Stimulated activated CD8-positive, alpha-beta memory T cell treated with anti-CD3 and anti-CD28 coated beads, Interleukin-4, amount 100 ng/mL, for 4 hours (primary cell): ENCODE measurements at places on chromosomes 5 and 9.

DNA sequence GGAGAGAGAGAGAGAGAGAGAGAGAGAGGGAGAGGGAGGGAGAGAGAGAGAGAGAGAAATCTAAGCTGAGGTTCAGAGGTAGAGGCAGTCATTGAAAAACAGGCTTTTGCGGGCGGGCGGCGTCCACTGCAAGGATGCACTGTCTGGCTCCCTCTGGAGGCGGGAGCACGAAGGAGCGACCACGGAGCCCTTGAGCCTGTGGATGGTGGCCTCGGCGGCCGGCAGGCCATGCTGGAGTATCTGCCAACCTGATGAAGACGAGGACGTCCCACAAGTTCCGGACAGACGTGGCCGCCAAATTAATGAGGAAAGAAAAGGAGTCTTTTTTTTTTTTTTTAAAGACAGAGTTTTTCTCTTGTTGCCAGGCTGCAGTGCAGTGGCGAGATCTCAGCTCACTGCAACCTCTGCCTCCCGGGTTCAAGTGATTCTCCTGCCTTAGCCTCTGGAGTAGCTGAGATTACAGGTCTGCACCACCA lies 2.2 kb upstream of the CCDC125 start:
- peak; percentile 34 for DNase-seq

DNA sequence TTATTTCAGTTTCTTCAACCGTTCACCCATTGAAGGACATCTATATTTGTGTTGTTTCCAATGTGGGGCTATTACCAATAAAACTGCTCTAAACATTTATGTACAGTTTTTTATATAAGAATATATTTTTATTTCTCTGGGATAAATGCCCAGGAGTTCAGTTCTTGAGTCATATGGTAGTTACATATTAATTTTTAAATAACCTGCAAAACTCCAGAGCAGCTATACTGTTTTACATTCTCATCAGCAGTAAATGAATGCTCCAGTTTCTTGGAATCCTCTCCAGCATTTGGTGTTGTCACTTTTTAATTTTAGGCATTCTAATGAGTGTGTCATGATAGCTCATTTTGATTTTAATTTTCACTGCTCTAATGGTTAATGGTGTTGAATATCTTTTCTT lies 36.2 kb downstream of the CDK7 start:
- no peak for DNase-seq

GRCh38 chr5:1415059-1415425 lies 30.2 kb downstream of the SLC6A3 start:
- no peak for DNase-seq

DNA sequence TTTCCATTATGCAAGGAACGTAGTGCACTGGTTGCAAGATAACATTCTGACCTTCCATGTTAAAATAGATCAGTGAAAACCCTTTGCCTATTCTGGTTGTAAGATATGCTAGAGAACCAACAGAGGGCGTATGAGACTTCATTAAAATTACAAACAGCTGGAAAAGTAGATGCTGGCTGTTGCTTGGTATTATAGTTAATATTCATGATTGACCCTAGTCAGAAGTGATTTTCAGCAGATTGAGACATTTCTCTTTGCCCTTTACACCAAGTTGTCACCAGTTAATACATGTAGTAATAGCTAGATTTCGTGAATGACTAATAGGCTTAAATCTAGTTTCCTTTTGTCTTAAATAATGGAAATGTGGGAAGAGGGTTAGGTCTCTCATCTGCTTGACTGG lies 13.8 kb upstream of the FGF18 start:
- no peak for DNase-seq

DNA sequence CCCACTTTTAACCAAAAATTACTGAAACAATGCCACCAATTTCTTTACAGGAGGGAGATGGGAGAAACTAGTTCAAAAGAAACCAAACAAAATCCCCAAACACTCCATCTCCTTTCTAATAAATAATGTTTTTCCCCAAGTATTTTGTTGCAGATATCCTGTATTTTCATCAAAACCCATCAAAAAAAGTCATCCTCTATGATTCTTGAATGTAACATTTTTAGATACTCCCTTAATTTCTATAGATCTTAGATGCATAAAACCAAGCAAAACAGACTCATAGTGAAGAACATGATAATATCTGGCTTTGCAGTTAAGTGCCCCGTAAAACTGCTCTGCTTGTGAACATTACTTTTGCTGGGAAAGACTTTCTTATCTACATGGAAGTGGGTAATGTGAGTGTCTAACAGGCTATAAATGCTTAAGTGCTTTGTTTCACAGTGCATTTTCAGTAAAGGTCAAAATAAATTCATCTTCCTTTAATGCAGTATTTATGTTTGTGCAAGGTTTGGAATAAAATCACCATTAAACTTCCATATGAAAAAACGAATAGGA lies 77.3 kb upstream of the TBCA start:
- DNase-seq, result no peak

GRCh38 chr9:113568571-113569321 lies 105.2 kb downstream of the RGS3 start:
- DNase-seq, result no peak

DNA sequence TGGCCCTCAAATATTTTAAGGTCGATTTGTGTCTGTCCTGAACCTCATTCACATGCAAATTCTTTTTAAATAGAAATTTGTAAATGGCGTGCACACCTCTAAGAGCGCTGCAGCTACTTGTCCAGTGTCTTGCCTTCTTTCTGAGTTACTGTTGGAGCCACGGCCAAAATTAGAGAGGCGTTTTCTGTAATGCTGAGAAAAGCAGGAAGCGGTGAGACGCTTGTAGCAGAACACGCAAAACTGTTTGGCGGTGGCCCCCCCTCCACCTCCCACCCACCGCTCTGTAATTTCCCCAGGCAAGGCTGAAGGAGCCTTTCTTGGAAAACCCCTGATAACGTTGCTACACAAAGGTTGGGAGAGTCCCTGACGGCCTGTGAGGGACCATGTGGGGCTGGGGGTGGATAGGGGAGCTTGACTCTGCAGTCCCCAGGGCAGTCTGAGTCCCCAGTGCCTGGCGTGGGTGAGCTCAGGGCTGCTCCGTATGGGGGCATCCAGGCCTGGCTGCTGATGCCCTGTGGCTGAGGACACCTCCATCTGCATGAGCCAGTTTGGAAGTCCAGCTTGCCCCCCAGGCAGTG lies 96.5 kb downstream of the GADD45G start:
- DNase-seq, result peak; percentile 42

DNA sequence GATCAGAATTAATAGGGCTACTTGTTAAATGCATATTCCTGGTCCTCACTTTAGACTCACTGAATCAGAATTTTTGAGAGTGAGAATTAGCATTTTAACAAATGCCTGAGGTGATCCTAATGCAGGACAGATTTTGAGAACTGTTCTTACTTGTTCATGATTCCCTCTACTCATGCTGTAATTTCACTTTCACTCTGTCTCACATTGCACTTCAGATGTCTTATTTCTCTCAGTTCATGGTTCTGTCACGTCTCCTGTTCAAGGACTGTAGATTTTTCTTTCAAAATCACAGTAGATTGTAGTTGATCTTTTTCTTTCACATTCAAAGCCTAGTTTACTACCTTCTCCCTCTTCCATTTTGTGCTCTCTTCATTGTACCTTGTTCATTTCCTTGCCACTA lies 54.3 kb downstream of the ADGRV1 start:
- DNase-seq, result no peak

DNA sequence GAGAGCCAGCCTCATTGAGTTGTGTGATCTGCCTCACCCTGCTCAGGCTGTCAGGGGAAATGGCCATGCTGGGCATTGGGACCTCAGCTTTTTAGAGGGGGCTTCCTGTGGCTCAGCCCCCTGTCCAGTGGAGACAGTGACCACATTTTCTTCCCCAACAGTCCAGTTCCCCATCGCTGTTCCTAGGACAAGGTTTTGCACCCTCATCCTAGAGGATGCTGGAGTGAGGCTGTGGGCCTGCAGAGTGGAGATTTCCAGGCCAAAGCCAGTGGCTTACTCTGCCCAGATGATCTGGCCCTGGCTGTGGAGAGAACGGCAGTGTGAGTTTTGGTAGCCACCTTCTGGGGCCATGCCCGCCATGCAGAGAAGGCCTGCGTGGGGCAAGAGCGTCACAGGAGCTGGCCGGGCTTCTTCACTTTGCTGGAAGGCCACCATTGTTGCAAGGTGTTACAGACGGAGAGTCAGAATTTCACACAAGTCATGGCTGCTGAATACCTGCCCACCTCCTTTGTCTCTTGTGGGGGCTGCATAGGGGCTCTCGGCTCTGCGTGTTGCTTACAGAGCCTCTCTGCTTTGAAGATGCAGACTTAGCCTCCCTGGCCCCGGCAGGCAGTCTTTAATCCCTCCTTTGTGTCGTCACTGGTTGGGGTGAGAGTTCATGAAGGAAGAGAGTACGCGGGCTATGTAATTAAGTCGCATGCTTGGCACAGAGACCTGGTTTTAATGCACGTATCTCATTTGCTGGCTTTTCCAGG lies 35.2 kb upstream of the PITX1 start:
- no peak for DNase-seq

DNA sequence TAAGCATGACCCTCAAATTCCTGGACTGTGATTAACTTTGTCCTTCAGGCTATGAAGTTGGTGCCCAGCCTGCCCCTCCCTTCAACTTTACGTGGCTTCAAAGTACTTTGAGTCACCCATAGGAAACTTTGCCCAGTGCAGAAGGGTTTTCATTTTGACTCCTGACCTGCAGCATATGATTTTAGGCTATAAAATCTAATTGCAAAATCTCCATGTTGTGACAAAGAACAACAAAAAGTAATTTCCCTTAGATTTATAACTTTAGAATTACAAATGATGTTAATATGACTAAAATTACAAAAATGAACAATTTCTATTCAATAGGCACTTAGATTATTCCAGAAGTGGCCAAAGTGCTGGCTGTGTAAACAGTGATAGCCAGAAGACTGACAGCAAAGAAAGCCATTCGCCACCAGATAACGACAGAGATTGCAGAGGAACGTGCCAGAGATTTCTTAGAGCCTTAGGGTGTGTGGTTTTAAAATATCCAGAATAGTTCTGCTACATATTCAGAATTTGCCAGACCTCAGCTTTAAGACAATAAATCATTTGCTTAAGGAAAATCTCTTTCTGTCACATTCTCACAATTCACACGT lies 197.4 kb downstream of the SEMA5A start:
- DNase-seq, result no peak
